ENCODE measurements at places on chromosomes 1 and 21. TPM values are rescaled to one million over a fixed set of nuclear protein-coding genes. Genes with fewer than 3 reads are reported as not detected.

- DNase-seq = peak; percentile 53
Measured at GRCh38 chr1:51284487-51284954, 45.8 kb downstream of the TTC39A start.

DNA sequence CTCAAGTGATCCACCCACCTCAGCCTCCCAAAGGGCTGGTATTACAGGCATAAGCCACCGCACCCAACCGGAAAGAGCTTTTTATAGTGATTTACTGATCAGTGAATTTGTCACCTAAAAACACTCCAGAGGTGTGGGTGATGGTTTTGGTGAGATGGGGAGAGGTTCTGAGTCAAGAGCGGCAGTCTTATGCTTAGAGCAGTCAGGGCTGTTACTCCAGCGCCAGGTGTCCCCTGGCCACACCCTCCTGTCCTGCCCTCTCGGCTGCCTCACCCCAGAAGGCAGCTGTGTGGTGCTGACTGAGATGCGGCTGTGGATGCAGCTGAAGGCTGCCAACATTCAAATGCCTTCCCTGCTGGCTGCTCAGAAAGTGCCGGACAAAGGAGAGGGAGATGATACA lies 94.5 kb upstream of the LPGAT1 start:
- no peak for DNase-seq

DNA sequence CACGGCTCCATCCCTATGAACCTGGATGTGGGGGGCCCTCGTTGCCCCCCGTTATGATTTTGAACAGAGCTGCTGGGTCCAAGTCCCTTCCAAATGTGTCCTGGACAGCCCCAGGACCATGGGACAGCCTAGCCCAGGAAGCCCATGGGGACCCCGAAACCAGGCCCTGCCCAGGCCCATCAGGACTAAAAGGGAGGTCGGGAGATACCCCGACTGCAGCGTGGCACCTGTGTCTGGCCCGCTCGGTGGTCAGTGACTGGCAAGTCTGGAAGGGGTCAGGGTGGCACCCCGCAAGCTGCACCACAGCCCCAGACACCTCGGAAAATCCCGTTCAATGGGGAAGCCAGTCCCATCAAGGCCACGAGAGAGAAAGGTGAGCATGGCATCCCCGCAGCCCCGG lies 10.4 kb upstream of the SRARP start:
- no peak for DNase-seq

HES3 gene
- total RNA-seq = not detected

GRCh38 chr1:18396247-18396980 lies 84.3 kb upstream of the KLHDC7A start:
- DNase-seq = no peak

NBPF20 gene
- total RNA-seq = 1.1 TPM

GSTM5 gene
- total RNA-seq = 2.8 TPM

- no peak for DNase-seq
Measured at GRCh38 chr1:80472145-80472544, 1328.6 kb upstream of the ADGRL2 start.

DNA sequence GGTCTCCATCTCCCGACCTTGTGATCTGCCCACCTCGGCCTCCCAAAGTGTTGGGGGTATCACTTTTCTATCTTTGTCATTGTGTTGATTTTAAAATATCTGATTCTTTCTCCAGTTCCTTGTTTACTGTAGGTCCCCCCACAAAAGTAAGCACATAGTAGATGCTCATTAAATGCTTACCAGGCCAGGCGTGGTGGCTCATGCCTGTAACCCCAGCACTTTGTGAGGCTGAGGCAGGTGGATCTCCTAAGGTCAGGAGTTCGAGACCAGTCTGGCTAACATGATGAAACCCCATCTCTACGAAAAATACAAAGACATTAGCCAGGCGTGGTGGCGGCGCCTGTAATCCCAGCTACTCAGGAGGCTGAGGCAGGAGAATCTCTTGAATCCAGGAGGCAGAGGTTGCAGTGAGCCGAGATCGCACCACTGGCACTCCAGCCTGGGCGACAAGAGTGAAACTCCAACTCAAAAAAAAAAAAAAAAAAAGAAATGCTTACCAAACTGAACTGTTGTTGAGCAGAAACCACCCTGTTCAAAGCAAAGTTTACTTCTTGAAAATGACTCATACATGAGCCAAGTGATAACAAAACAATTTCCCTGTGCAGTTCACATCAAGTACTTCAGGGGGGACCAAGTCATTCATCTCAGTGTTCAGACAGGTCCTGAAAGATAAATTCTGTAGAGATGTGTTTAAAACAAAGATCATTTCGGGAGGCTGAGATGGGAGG lies 24.3 kb upstream of the NID1 start:
- no peak for DNase-seq

- DNase-seq = no peak
Measured at GRCh38 chr1:200139661-200140250, 112.2 kb downstream of the NR5A2 start.

Measured in right atrium auricular region (tissue), 2 donors.